ENCODE measurements at places on chromosomes 5 and 9. TPM values are rescaled to one million over a fixed set of nuclear protein-coding genes. Genes with fewer than 3 reads are reported as not detected.

Gene FOXD4L6
- not detected for polyA plus RNA-seq

DNA sequence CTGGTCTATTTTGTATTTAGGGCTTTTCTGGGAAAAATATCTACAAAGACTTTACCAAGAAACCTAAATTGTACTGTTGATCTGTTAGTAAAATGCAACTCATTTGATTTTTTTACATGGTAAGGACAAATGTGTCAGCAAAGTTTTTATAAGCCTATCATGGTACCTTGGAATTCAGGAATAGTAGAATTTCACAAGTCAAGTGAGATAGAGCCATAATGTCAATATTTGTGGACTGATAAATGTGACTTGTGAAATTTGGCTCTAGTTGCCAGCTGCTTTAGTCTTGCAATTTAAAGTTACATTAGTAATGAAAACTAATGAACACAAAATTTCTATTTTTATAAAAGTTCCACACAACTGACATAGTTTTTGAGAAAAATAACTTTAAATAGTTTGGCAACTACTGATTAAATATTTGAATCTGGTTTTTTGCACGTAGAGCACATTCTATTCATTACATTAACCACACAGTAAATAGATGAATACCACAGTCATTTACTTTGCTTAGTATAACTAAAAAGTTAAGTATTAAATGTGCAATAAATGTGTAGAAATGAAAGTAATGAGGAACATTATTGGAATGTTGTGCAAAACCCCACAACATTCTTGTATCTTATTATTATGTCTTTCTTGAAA, 41.2 kb upstream of the RIOK2 start:
- DNase-seq = no peak

DNA sequence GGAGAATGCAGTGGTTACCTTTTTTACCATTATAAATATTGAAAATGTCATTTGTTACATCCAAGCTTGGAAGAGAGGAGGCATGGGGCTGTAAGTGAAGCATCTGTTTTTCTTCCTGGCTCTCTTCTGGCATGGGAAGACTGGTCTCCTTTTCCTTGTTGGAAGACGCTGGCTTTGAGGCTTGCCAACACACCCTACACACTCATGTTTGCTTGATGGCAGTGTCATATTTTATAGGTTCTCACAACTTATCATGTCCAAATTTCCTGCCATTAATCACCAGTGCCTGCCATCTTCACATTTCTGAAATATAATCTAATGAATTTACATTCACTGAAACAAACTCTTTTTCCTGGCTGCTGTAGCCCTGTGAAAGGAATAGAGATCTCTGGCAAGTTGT, 252.9 kb downstream of the MAN2A1 start:
- DNase-seq = no peak

- no peak for DNase-seq
These were observed 176.8 kb downstream of the FER start for GRCh38 chr5:108924457-108924961.

Gene DDX4
- polyA plus RNA-seq = not detected

GRCh38 chr5:34866989-34867471, 28.1 kb downstream of the TTC23L start:
- no peak for DNase-seq

Gene CDH10
- polyA plus RNA-seq = 0.06 TPM

GRCh38 chr9:115615821-115616665, 498.1 kb upstream of the TNC start:
- no peak for DNase-seq
